ENCODE measurements at places on chromosomes 12 and 14. TPM values are rescaled to one million over a fixed set of nuclear protein-coding genes. Genes with fewer than 3 reads are reported as not detected.

Gene RND1
- 0.32 TPM for total RNA-seq

Gene ERBB3
- 25.0 TPM for total RNA-seq

Gene SLC15A4
- total RNA-seq = 40.6 TPM

Gene APOF
- not detected for total RNA-seq

Gene RNFT2
- total RNA-seq = 0.63 TPM

Gene L2HGDH
- 4.0 TPM for total RNA-seq

Gene HOXC6
- not detected for total RNA-seq

Gene ANG
- 22.0 TPM for total RNA-seq

Gene TSHR
- total RNA-seq = 0.17 TPM

Gene MIP
- not detected for total RNA-seq

Gene RNASE1
- total RNA-seq = 277 TPM

Gene ADAMTS20
- not detected for total RNA-seq

Gene CD4
- total RNA-seq = 8.3 TPM

Gene KCNH5
- total RNA-seq = under 0.01 TPM

Gene ACTN1
- 958 TPM for total RNA-seq

Gene SMCO2
- total RNA-seq = not detected

Gene KLHDC1
- total RNA-seq = 8.3 TPM

Gene RD3L
- not detected for total RNA-seq

Gene GZMH
- total RNA-seq = 1.3 TPM

Gene DAD1
- total RNA-seq = 154 TPM

Gene GNG2
- 15.7 TPM for total RNA-seq

Gene PMCH
- total RNA-seq = not detected

Gene RPS26
- 551 TPM for total RNA-seq
